Hematopoietic multipotent progenitor cell treated with erythropoietin and hydrocortisone succinate and interleukin-3 and kit ligand, for 15 days (in vitro differentiated cells): ENCODE measurements at places on chromosomes 5 and 9.

DNA sequence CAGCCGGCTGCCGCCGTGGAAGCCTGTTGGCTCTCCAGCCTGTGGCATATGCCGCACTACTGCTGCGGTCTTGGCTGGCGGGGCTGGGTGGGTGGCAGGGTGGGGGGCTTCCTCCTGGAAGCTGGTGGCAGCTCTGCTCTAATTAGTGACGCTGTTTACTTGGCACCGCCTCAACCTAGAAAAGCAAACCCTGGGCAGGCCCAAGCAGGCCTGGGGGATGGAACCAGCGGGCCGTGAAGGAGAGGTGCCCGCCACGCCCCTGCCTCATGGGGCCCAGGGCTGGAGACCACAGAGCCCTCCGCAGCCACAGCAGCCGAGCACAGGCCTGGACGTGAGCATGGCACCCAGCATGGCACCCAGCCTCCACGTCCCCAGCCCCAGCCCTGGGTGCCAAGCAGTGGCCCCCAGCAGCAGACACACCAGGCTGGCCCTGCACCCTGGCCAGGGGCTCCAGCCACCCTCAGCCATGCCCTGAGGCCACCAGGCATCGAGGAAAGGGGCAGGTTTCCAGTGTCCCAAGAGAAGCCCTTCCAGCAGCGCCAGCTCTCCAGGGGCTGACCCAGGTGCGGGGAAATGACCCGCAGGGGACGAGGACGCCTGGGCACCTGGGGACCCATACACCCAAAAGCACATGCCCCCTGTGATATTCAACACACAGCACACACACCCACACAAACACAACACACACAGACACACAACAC, 5.4 kb upstream of the CCDC187 start:
- DNase-seq = no peak

DNA sequence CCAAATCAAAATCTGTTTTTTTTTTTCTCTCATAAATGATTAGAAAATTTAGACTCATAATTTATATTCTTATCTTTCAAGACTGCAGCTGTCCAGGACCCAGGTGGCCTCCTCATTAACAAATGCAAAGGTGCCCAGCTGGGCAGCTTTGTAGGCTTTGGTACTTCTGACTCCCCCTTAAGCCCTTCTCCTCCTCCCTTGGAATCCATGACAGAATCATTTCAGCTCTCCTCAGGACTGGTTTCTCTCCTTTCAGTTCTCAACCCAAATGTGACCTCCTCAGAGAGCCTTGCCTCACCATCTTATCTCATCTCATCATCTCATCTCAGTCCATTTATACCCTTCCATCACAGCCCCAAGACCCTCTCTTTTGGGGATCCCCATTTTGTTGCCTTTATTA, 221.7 kb downstream of the KIAA0825 start:
- DNase-seq = no peak

- no peak for DNase-seq
Observed at GRCh38 chr5:152202321-152202720, 202.8 kb downstream of the NMUR2 start.

GRCh38 chr9:69317081-69317480, 7.9 kb upstream of the ENTREP1 start:
- DNase-seq = no peak

GRCh38 chr9:103660830-103661229, 433.3 kb upstream of the SMC2 start:
- DNase-seq = no peak

DNA sequence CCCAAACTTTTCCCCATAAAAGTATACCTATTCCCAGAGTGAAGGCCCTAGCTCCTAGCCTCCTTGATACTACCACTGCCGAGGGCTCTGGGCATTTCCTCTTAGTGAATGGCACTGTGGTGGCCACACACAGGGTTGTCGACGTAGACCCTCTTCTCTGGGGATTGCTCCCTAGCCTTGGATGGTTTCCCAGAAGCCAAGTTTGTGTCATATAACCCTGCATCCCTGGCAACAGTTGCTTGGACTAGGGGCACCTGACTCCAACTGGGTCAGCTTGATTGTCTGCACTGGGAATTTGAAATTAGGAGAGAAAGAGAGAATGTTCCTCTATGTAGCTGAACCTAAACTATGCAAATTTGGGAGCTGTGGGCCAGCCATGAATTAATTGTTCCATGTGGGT, 32.3 kb upstream of the KIF2A start:
- no peak for DNase-seq

GRCh38 chr5:117315170-117315569, 740.5 kb upstream of the SEMA6A start:
- DNase-seq = no peak

DNA sequence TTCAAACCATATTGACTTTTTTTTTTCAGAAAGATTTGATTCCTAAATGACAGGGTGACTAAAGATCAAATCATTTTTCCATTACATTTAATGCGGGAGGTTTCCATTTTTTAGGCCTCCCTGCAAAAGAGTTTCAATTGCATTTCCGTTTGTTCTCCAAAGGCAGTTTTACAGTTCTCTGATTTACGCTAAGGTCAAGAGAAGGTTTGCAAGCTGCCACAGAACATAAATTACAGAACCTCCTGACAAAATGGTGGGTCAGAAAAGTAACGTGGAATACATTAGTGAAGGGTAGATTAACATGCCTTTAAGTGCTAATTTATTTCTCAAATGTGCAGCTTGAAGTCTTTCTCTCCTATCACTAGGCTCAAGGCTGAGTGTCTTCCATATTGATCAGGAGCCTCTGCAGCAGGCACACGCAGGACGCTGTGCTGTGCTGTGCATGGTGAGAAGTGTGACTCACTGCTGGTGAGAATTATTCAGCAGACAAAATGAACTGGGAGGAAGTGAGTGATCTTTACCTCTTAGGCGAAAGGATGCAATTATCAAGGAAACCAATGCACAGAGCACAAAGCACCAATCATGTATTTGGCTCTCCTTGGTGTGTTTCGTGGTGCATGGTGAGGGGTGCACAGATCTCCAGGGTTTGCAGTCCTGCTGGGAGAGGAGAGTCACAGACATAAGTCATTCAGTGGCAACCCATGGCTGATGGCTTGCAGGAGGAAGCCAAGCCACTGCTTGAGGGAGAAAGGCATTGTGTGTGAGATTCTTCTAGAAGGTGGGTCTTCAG, 136.3 kb downstream of the TENT4A start:
- no peak for DNase-seq

- no peak for DNase-seq
Observed at GRCh38 chr5:145936401-145937131, at the start of gene SH3RF2. Gene SH3RF2, plus strand, starts transcription at chr5:145936578. Its CDS starts 1,351 bp downstream, at chr5:145937929.

DNA sequence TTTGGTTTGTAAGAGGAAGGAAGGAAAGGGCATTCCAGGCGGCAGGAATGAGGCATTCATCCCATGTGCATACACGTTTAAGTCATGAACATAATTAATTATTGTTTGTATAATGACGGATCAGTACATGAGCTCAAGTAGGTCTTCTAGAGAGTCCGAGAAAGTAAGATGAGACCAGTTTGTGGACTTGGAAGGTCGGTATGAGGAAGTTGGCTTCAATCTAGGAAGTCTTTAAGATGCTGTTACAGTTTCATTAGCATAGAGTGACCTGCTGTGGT, 2.1 kb downstream of the GTF3C4 start:
- DNase-seq = no peak

DNA sequence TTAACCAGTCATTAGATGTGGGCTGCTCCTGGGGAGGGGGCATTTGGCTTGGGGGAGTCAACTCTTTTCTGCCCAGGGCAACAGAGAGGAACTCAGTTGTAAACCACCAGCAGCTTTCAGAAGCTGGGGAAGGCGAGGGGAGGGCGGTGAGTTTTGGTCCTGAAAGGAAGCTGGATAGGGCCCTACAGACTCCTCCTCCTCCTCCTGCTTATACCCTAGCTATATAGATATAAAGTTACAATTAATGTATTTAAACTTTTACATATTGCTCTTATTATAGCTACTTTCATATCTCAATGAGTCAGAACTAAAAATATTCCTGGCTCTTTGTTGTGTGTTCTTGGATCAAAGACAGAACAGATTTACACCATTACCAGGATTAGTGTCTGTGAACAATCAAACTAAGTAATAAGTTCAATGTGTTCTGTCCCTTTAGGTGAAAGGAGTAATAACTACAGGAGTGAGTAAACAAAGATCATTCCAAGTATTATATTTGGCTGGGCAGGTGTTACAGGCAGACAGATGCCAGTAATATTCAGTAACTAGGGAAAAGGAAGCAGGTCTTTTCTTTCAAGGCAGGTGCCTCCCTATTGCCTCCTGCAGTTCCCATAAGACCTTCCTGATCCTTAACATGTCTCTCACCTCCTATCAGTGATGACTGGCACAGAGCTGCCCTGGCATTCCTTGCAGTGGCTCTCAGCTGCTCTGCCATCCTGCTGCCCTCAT, 20.5 kb upstream of the VPS13A start:
- no peak for DNase-seq

DNA sequence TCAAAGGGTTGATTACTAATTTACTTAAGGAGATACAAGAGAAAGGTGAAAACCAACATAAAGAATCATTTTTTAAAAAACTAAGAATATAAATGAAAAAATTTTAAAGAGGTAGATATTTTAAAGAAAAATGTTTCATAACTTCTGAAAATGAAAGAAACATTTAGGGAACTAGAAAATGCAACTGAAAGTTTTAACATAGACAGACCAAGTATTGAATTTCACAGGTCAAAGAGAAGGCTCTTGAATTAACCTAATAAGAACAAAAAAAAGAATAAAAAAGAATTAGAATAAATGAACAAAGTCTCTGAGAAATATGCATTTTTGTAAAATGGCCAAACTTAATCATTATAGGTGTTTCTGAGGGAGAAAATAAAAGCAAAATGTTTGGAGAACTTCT, 16.1 kb upstream of the FAM174A start:
- DNase-seq = no peak

GRCh38 chr5:172699423-172699822, 58.4 kb downstream of the NEURL1B start:
- no peak for DNase-seq

- no peak for DNase-seq
Observed at GRCh38 chr5:149938279-149938678, 6.3 kb downstream of the PDE6A start.

DNA sequence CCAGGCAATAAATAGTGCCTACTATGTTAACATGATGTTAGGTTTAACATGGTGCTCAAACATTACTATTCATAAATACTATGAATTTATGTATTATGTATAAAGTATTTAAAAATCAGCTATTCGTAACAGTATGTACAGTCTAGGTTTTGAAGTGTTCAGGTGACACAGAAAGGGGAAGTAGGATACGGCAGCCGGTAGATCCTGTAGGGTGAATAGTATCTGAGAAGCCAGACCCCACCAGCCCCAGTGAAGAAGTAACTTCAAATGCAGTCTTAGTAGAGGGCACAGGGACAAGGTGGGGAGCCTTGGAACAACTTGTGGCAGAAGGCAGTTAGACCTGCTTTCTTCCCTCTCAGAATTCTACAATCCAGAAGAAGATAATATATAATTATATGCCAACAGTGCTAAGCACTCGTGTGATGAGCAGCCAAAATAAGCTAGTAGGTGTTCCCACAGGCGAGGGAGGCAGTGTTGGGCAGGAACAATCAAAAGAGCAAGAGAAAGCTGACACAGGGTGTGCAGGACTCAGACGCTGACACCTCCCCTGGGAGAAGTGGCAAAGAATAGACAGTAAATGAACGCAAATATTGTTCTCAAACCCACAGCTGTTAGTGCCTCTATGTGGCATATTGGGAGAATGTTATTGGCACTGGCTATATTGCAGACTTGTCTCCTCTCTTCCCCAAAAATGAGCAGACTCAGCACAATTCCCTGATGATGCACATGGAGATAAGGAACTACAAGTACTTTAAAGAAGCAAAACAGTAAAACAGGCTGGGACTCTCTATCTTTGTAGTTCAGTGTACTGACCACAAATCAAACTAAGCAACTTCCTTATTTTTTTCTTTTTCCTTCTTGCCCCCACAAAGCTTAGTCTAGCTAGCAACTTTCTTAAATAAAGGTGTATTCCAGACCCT, 4.6 kb downstream of the ZNF367 start:
- DNase-seq = no peak

DNA sequence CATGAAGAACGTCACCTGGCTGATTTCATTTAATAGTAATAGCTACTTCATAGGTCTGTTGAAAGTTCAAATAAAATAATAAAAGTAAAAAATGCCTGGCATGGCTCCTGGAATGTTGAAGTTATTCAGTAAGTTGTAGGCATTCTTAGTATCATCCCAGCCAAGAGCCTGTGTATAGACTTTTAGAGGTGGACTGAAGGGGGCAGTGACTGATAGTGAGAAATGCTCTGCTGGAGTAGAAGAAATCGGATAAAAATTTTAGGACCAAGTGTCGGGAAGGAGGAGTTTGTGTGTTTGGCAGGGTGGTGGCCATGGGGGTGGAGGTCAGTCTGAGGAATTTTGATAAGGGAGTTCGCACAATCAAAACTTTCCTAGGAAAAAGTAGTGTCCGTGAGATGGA, 3.6 kb downstream of the ZFP2 start:
- DNase-seq = no peak

- no peak for DNase-seq
Observed at GRCh38 chr5:10590226-10590999, 26.5 kb downstream of the ANKRD33B start.

DNA sequence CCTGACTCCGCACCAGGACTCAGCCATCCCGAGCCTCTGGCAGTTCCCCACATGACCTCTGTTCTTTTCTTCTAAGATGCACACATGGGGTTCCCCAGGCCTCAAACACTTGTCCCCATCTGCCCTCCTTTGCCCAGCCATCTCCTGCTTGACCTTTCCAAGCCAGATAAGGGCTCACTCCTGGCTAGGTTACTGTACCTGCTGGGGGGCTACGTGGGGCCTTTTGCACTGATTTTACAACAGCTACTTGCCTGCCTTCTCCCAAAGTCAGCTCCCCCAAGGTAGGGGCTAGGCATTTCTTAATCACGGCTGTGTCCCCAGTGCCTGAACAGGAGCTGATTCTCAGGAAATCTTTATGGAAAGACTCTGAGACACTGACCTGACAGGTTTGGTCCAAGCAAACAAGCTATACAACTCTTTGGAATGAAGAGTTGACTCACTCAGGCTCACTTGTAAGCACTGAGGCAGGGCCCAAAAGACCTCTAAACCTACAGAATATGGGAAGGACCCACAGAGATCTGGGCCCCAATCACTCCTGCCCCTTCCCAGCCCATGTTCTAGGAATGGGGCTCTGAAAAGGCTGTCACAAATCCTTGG, 2.5 kb downstream of the MACROH2A1 start:
- DNase-seq = no peak

DNA sequence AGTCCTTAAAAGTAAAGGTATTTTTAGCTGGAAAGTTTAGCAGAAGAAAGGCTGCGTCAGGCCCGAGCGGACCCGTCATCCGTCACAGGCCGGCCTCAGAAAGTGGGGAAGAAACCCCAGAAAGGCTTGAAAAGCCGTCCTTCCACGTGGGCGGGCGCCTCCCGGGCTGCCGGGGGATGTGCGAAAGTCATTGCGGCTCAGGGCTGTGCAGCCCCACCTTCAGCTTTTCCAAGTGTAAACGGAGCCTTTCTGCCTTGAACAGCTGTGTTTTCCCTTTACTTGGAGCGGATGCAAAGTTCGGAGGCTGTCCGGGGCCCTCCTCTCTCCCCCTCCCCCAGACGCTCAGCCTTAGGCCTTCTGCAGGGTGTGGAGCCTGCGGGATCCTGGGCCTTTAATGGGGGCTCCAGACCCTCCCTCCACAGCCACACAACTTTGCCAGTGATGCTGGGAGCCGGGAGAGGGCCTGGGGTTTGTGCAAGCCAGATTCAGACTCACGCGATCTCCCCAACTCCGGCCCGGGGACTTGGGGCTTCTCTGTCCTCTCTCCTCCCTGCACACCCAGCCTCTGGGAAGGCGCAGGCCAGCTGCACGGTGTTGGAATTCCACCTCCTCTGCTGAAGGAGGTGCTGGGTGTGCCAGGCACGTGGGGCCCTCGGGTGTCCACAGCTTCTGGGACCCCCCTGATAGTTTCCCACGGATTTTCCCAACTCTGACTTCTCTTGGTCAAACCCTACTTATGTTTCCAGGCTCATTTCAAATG, 95.5 kb upstream of the RAPGEF1 start:
- DNase-seq = no peak

GRCh38 chr9:125603478-125604021, 103.5 kb downstream of the MAPKAP1 start:
- DNase-seq = no peak
